ENCODE measurements at places on chromosomes 4 and X.

- DNase-seq: no peak
Measured at GRCh38 chr4:116064331-116064730, 950.9 kb upstream of the NDST4 start.

DNA sequence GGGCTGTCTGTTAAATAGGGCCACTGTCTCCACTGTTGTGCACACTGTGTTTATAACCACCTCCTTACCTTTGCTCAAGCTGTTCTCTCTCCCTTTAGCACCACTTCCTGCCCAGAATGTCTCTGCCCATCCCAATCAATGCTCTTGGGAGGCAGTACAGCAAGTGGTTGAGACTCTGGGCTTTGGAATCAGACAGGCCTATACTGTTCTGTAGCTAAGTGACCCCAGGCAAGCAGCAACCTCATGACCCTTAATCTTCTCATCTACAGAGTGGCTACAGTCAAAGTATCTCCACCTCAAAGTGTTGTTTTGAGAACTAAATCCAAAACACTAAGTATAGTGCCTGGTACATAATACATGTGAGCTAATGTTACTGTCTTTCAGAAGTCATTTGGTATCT is 3.8 kb upstream of the TXK start:
- DNase-seq: no peak

DNA sequence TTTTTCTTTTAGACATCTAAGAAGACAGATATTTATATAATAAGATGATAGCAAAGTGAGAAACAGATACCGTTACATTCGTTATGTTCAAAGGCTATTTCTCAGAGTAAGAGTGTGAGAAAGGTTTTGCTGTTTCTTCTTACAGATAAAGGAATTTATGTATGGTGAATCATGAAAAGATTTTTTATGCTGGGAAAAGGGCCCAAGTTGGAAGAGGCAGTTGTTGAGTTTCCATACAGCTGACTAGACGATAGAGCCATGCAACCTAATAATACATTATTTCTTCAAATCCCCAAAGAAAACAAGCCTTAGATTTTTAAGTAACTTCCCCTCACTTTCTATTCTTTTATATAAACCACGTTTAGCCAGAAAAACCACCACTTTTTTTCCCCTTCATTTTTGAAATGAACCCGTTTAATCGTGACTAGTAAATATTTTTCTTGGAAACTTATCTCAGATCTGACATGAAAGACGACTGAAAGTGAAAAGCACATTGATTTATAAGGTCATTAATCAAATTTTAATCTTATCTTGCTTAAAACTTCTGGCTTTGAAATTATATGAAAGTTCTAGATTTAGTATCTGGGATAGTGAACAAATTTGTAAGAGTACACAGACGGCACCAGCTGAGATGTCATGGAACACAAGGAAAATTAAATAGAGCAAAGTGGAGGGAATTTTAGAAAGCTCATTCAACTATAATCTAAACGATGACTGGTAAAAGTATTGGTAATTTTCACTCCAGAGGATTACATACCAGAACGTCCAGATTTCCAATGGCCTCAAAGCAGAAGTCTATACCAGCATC is 10.9 kb downstream of the ADH6 start:
- DNase-seq: no peak

DNA sequence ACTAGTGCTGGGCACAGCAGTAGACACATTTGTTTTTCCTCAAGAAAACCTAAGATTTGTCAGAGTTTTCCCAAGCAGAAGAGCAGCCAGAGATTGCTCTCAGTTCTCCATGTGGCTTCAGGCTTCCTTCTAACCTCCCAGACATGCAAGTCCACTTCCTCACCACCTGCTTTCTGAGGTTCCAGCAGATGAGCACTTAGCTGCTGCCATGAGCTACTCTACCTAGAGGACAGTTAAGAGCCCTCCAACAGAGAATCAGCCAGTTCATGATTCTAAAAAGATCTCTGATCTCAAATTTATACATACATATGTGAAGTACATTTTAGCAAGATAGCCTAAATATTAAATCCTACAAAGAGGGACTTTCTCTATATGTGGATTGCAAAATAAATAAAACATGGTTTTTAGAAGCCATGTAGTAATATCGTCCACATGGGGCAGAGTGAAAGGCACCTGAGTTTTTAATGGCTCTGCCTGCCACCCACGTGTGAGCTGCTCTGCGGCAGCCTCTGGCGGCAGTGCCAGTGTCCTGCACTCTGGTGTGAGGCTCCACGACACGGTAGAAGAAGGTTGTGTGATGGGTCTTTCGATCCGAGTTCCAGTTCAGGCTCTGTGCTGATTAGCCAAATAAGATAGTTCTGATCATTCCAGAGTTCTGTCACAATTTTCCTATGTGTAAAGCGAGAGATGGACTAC is 10.3 kb downstream of the CYP4V2 start:
- DNase-seq: peak; percentile 8

GRCh38 chrX:115491766-115492165 is 69.2 kb upstream of the PLS3 start:
- DNase-seq: no peak

DNA sequence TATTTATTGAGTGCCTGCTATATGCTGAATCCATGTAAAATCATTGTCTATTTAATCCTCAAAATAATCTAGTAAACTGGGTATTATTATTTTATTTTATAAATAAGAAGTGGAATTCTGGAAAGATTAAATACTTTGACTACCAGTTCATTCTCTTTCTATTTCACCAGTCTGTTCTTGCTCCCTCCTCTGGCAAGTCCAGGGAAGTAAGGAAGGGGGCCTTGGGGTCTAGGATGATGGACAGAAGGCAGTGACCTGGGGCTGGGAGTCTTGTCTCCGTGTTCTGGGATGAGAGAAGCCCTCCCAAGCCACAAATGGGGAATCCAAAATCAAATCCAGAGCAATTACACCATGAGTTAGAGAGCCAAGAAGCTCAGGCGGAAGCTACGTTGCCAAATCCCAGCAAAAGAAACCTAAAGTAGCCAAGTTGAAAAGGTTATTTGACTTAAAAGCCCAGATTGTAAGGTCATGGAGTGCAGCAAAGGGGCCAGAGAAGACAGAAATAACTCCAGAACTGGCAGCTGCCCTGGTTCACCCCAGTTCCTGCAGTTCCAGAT is 28.3 kb upstream of the PARM1 start:
- DNase-seq: no peak

DNA sequence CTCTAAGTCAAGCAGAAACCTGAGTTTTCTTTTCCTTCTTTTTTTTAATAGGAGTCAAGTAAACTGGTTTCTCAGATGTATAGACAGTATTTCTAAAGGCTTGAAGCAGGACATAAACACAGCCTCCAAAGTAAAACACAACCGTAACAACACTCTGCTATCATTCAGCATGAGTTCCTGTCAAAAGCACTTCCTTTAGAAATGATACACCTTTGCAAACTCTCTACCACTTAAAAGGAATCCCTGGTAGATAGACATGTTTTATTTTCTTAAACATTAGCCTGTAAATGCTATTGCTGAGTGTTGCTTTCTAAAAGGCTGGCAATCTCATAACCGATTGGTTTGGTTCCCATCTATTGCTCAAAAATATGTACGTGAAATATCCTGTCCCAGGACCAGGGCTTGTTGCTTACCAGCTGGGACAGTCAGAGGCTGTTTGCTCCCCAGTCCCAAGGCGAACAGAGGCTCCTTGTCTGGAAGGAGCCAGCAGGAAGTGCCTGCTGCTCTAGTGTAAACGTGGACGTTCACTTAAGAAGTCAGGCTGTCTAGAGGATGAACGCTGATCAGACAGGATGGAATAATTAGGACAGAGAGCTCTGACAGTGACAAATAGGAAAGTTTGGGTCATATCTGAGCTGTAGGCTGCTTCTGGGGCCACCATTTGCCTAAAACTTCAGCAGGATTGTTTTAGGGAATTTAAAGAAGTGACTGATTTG is 173.9 kb upstream of the KLF3 start:
- DNase-seq: no peak

GRCh38 chr4:4267981-4268380 is 20.0 kb upstream of the TMEM128 start:
- no peak for DNase-seq

Data from stimulated activated CD4-positive, alpha-beta T cell treated with anti-CD3 and anti-CD28 coated beads, TNF-alpha, amount 100 ng/mL, for 1 hour (primary cell).